DMS53 (cell line): ENCODE measurements at places on chromosomes 4 and X.
A peak's percentile ranks its signal among the peaks of the same experiment; 100 is the strongest.

- no peak for DNase-seq
Measured at GRCh38 chrX:13502590-13502989, 66.8 kb upstream of the EGFL6 start.

- DNase-seq, result peak; percentile 2
Measured at GRCh38 chr4:142901166-142901662, 55.1 kb upstream of the INPP4B start.

- DNase-seq, result no peak
Measured at GRCh38 chr4:1516881-1517480, 110.7 kb upstream of the NKX1-1 start.

GRCh38 chrX:119871245-119871598 lies 311 bp downstream of the RNF113A start:
- no peak for DNase-seq

GRCh38 chr4:99790796-99791617 lies 25.6 kb upstream of the DAPP1 start:
- DNase-seq, result peak; percentile 94

GRCh38 chrX:53642337-53642736 lies 44.2 kb downstream of the HUWE1 start:
- DNase-seq, result peak; percentile 18

DNA sequence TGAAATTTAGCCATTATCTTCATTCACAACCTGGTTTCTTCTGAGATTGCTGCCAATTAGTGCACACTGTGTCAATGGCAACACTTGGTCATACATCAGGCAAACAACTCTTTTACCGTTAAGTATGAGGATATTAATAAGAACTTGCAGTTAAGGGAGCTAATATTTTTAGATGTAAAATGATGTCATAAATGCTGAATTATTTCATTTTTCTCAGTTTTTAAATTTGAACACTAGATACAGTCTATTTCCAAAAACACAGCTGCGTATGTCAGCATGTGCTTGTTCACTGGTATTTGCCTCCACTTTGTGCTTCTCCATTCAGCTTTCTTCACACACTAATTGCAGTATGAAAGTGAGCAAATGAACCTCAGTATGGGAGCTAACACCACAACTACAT lies 1.6 kb downstream of the KLHL13 start:
- no peak for DNase-seq

GRCh38 chr4:94944726-94945125 lies 187.0 kb downstream of the BMPR1B start:
- no peak for DNase-seq

DNA sequence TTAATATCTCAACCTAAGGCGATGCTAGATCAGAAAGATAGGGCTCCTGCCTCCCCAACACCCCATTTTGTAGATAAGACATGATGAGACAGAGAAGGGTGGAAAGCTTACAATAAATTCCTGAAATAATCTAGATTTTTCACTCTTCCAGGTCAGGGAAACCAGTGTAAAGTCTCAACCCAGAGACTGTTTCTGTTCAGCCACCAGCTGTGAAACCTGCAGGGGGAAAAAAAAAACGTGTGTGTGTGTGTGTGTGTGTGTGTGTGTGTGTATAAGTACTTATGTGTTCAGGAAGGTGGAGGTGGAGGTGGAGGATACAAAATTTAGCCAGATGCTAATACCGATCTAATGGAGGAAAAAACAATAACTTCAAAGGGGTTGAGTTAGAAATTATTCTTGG lies 773 bp upstream of the ITM2A start:
- no peak for DNase-seq

GRCh38 chr4:150739591-150739990 lies 157.6 kb downstream of the MAB21L2 start:
- DNase-seq, result no peak

DNA sequence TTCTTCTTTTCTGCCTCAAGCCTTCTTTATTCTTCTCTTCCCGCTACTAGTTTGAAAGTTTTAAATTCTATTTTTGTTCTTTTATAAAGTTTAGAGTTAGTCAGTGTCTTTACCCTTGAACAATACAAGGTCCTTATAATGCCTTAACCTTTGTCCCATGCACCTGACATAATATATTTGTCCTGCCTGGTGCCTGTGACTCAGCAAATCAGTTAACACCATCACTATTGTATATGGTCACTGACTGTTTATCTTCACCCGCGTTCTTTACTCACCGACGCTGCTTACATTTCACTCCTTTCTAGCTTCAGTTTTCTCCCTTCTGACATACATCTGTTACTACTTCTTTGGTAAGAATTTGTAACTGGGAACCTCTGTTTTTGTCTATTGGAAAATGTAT lies 5.7 kb downstream of the SMIM20 start:
- peak; percentile 94 for DNase-seq

DNA sequence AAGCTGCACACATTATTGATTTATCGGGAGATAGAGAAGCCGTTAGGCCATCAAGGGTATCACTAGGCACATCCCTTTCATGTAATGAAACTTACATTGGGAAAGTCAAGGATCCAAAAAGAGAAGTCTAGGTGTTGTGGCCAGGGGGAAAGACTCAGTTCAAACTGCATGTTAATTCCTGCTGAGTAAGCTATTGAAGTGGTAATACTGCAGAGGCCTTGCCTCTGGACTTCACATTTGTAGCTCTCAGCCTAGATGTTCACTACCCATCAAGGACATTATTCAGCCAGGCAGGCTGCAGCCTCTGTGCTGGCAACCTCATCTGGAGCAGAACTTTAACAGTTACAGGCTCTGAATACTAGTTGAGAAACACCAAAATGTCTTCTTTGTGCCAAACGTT lies 2094.5 kb upstream of the AGA start:
- no peak for DNase-seq

DNA sequence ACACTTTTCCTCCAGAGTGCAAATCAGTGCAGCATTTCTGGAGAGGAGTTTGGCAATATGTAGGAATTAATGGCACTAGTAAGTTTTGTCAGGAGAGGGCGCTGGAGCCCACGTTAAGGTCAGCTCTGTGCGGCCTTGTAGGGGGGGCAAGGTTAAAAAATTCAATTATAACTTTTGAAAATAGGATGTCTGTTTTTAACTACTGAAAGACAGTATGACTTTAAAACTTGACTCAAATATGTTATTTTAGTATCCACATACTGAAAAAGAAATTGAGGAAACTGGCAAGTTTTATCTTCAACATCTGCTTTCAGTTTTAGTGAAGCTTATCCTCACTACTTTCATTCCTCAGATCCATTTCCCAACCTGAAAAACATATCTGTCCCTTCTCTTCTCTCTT lies 30.9 kb upstream of the HSD17B13 start:
- DNase-seq, result peak; percentile 43

- DNase-seq, result peak; percentile 71
Measured at GRCh38 chrX:49838374-49838773, 9.3 kb downstream of the PAGE4 start.

DNA sequence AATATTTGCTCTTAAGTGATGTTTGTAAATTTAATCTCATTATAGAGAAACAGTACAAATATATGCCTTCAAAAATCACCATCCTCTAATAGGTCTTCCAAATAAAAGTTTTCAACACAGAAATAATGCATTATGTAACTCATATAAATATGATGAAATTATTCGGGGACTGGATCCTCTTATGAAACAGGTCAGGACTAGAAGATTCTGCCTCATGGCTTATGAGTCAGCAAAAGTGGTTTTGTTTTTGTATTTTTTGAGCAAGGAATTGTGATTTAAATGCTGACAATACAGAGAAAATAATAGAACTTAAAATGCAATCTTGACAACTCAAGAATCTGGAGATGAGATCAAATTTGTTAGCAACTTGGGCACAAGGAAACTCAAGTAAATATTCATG lies 179.7 kb upstream of the NDP start:
- DNase-seq, result no peak

GRCh38 chr4:4864443-4864939 lies 5.0 kb downstream of the MSX1 start:
- no peak for DNase-seq

DNA sequence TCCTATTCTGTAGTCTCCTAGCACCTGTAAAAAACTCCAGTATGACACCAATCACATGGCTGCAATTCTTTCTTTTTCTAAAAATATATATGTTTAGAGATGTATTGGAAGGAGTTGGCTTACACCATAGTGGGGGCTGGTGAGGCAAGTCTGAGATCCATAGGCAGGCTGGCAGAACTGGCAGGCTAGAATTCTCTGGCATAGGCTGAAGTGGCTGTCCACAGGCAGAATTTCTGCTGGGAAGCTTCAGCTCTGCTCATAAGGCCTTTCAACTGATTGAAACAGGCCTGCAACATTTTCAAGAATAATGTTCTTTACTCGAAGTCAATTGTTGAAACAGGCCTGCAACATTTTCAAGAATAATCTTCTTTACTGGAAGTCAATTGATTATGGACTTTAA lies 37.0 kb downstream of the FGF2 start:
- DNase-seq, result no peak

DNA sequence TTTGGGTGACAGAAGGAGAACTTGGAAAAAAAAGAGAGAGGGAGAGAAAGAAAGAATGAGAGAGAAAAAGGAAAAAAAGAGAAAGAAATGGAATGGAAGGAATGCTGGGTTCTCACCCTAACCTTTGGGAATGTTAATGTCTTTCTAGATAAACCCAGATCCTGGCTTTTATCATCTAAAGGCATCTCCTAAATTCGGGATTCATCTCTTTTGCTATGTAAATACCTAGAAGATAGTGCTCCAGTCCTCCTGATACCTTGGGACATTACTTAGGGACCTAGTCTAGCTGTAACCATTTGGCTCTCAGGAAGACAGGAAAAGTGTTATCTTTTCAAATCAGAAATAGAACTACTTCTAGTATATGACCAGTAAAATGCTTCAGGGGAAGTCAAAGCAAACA lies 15.8 kb upstream of the SPCS3 start:
- no peak for DNase-seq

DNA sequence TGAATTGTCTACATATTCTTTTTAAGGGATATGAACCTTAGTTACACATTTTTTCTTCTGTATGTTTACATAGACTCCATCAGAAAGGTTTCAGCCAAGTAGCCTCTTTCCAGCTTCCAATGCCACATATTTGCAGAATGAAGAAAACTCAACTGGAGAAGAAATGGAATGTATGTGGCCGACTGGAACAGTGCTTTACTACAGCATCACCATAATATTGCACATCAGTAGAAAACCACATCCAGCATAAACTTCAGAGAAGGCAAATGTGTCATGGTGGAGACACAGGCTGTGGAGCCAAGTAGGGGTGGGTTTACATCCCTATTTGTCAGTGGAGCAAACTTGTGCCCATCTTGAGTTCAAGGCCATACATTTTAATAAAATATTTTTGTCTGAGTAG lies 204.8 kb upstream of the LDB2 start:
- no peak for DNase-seq

- DNase-seq, result no peak
Measured at GRCh38 chrX:9647431-9647830, 118.2 kb downstream of the GPR143 start.

- no peak for DNase-seq
Measured at GRCh38 chr4:44616621-44617020, 34.8 kb downstream of the YIPF7 start.

DNA sequence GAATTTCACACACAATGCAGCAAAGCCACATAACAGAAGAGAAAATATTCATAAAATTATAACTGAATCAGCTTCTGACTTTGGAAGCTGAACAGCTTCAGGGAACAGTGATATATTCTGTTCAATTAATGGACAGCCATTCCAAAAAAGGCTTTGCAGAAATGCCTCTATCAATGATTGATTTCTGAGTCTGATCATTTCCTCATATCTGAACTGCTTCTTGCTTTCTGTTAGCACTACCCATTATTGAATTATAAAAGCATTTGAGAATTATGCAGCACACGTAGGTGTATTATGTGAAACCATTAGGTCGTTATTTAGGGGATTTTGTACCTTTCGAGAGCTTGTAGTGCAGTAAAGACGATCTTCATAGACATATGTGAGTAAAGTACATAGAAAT lies 159.6 kb downstream of the STIM2 start:
- DNase-seq, result no peak

GRCh38 chr4:151962138-151962823 lies 201.5 kb upstream of the GATB start:
- DNase-seq, result no peak

GRCh38 chr4:13481569-13481968 lies 2.6 kb downstream of the RAB28 start:
- DNase-seq, result no peak

DNA sequence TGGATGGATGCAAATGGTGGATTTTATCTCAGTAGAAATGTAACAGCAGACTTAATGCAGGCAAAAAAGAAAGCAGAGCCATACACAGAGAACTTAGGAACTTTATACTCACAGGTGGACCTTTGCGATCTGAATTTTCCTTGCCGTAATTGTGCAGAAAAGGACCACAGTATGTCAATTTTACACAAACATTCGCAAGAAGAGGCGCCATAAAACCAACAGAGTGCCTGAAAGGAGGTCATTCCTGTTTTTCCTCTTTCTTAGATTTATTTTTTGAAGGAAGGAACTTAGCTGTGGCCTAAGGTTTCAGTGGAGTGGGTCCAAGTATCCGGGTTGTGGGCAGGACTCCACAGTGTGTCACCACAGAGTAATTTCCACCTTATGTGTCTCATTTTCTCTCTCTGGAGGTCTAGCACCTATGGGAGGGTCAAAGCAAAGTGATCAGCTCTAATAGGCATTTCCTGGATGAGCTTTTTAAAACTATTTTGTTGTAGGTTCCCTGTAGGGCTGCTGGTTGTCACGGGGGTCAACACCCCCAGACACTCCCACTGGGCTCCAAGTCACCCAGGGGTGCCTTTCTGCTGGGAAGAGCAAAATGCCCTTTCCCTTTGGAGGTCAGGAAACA lies 24.7 kb upstream of the PBDC1 start:
- DNase-seq, result peak; percentile 31

- peak; percentile 84 for DNase-seq
Measured at GRCh38 chr4:76305971-76306881, at the start of gene STBD1. STBD1 (plus strand) TSS chr4:76306733; CDS start chr4:76306770, 37 bp downstream.

DNA sequence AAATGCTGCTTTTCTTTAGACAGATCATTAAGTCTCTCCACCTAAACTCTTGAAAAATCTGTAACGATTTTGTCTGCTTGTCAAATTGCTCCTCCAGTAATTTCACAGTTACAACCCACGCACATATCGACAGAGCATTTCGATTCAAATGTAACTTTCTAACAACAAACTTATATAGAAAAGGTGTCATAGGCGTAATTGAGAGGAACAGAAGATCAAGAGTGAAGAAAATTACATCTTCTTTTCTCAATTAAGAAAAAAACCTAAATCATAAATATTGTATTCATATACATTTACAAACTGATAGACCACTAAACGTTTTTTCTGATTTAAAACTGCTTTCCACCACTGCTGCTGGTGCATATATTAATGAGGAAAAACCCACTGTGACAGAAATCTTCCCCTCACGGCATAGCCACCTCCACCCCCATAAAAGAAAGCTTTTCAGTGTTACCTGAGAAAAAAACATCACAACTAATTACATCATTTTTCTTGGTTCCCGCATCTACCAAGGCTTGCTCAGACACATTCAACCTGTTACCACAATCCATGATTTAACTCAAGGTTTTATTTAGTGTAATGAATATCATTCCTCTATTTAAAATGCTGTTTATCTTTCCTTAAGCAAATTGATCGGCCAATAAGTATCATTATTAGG lies 1.9 kb downstream of the GPM6A start:
- no peak for DNase-seq
